ENCODE measurements at places on chromosomes 7 and 10.

DNA sequence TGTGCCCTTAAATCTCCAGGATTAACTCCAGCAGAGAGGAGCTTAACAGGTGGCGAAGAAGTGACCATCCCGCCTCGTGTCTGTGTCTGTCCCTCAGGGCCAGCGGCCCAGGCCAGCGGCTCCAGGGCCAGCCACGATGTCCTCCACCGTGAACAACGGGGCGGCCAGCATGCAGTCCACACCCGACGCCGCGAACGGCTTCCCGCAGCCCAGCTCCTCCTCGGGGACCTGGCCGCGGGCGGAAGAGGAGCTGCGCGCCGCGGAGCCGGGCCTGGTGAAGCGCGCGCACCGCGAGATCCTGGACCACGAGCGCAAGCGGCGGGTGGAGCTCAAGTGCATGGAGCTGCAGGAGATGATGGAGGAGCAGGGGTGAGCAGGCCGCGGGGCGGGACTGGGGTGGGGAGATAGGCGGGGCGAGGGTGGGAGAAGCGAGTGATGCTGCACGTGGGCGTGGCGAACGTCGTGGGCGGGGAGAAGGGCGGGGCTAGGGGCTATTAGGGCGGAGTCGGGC lies 33.3 kb downstream of the SRRM3 start:
- DNase-seq: no peak

DNA sequence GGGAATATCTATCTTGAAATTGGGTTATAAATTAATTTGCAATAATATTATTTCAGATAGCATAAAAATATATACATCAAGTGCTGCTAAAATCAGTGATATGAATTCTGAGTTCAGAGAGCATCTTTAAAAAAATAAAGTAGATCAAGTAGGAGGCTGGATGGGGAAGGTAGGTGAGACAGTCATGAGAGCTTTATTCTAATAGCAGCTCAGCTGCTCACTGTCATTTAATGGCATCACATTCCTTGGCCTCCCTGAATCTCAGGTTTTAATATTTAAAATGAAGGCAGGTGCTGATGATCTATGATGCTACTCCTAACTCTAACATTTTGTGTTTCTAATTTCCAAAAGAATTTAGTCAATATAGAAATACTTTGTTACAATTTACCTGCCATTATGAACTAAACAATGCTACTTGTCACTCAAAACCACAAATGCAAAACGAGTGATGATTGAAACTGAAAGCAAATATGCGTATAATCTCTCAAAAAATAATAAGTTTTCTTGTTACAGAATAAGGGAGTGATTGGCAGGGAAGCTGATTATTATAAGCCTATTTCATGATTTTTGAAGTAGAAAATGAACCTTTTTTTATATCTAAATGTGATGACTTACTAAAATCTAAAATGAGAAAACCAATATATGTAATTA lies 147.6 kb upstream of the CSTF2T start:
- no peak for DNase-seq

DNA sequence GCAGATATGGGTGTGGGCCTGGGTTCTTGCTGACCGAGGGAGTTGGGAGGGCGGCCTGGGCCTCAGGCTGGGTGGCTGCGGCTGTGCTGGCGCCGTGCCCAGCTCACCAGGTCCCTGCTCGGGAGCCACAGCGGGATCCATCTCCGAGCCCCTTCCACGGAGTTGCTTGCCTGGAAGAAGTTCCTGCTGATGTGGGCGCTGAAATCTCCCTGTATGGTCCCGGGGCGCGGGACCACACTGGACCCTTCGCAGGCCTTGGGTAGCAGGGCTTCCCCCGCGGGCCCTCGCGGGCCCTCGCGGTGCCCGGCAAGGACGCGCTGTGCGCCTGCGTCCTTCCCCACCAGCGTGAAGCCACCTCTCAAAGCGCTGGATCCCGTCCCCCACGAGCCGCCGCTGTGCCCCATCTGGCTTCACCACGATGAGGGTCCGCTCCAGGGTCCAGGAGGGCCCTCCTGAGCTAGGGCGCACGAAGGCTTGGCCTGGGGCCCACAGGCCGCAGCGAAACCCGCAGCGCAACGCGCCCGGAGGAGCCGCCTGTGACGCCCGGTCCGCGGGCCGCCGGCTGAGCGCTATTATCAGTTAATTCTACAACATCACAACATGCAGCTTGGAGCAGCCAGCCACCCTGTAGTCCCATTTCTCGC lies 31.5 kb downstream of the RAB19 start:
- no peak for DNase-seq

DNA sequence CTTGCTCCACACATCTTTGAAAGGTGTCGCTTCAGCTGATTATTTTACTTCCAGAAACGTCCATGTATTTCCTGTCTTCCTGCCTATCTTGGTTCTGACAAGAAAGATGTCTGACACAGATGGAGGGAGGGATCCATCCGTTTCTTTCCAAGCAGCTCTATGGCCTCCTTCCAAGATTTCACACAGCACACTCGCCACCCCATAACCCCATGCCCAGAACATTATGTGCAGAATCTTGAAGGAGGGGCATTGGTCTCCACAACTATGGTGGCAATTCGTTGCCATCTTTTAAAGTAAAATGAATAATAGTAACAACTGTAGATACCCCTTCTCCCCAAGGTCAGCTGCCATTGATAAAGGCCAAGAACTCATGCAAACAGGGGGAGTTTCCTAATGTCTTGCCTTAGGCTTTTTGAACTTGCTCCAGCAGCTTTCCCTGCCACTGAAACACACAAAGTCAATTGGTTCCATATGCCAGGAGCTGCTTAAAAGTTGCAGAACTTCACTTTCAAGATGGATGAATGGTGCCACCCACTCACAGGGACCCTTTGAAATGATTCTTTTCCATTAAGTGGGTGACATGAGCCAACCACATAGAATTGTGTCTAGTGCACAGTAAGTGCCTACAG lies 60.0 kb downstream of the VSTM4 start:
- DNase-seq: no peak

DNA sequence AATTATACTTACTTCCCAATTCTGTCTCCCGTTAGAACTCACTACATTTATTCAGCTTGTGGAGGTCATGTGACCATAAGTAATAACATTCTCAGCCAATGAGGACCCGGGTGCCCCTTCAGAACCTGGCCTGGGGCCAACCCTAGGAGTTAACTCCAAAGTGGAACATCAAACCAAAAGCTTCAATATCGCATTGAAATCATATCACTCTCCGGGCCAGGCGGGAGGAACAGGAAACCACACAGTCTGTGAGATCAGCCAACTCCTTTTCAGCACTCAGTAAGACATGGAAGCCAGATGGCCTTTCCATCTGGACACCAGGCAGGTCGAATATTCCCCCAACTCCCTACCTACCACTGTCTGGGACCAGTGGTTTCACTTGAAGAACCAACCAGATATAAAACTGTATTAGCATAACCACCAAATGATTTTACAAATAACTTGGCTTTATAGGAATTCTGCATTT lies 5.5 kb downstream of the CREB3L2 start:
- no peak for DNase-seq

GRCh38 chr7:93949423-93949822 lies 27.9 kb downstream of the GNG11 start:
- no peak for DNase-seq

- DNase-seq: no peak
Observed at GRCh38 chr10:10901906-10902305, 115.8 kb upstream of the CELF2 start.

GRCh38 chr10:69338547-69339450 lies 60.5 kb downstream of the HK1 start:
- no peak for DNase-seq

DNA sequence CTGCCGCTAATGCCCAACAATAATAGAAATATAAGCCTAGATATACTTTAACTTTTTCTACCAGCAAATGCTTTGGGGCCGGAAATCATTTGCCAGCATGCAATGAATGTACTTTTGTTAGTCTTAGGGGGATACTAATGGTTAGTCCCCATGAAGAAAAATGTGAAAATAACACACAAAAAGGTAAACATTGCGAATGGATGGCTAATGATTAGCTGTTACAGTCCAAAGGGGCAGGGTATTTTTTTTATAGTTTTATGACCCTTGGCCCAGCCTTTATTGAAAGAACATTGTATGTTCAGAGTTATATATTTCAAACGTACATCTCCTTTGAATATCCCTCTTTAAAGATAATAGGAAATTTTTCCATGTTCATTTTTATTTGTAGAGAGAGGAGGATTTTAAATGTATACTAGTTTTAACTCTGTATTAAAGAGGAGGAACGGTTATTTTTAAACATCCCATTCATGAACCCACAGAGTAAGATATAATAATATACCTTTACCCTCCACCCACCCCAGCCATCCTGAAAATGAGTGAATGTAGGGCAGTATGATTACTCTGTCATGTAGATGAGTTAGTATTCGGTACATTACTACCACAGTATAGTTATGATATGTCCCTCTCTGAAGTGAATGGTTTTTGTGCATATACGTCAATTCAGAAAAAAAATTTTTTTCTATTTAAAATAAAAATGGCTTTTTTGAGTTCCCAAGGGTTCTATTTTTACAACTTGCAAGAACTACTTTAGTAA lies 63.6 kb downstream of the ARID5B start:
- DNase-seq: no peak

DNA sequence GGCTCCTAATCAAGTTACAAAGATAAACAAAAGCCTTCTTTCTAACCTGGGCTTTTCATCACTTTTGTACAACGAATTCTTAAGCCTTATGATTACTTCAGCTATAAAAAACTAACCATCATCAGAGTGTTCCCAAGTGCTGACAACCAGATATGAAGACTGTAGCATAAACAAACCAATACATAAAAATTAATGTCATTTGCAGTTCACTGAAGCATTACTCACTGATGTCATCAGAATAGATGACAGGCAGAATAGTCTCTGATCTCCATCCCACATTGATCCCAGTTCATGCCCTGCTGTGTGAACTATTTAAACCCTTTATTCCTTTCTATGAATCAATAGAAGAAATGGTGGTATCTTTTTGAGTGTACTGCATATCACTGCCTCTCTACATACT lies 84.4 kb downstream of the DNAJC1 start:
- no peak for DNase-seq

DNA sequence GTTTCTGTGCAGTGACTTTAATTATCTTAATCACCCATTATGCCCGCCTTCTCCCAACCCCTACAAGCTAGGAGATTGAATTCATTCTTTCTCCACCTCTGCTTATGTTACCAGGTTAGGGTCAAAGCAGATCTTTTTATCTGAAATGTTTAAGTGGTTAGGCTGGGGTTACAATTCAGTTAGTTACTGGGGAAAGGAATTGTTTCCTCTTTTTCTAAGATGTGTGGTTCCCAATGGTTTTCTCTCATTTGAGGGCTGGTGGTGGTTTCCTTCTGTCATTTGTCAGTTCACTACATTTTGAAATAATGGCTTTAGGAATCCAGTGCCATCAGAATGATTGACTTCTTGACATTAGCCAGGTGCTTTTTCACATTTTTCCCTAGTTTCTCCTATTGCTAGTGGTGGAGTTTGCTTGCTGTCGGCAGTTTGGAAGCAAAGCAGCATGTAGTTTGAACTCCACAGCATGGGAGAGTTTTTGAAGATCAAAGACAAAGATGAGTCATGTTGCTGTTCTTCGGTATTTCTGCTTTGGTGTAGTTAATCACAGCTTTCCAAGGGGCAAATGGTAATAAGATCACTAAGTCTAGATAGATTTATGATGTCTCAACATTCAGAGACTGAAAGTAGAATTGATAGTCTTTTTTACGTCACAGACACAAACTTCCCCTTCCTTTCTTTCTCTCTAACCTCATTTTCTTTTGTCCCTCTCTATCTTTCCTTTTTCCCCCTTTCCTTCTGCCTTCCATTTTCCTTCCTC lies 168.2 kb downstream of the SND1 start:
- no peak for DNase-seq

DNA sequence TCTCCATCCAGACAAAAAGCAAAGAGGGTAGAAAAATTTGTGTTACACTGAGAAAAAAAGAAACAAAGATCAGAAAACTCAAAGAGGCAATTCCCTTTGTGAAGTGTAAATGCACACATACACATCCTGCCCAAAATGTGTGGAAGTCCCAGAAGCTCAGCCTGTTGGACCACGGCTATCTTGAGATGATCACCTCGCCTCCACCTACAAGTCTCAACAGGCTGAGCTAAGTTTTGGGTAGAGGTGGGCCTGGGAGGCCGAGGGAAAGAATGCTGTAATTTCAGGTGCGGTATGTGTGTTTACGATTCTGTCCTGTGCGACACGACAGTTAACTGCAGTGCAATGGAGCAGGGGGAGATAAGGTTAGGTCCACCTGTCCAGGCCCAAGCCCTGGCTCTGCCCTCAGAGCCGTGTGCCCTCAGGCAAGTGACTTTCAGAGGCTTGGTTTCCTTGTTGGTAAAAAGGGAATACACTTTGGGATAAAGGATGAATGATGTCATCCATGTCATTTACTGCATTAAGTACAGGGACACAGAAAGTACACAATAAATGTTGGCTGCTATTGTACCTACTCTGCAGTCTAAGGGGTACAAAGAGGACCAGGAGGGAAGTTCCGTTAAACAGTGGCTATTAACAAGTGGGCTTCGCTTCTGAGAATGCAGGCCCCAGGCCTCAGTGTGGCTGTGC lies 67.3 kb downstream of the AFAP1L2 start:
- no peak for DNase-seq

GRCh38 chr7:78788464-78788863 lies 665.0 kb downstream of the MAGI2 start:
- no peak for DNase-seq

- no peak for DNase-seq
Observed at GRCh38 chr10:44332465-44332864, 52.4 kb downstream of the CXCL12 start.
